ENCODE measurements at places on chromosomes 5 and 9.
A peak's percentile ranks its signal among the peaks of the same experiment; 100 is the strongest.

- no peak for DNase-seq
These were observed 17.5 kb downstream of the TNIP1 start for GRCh38 chr5:151063142-151063989.

DNA sequence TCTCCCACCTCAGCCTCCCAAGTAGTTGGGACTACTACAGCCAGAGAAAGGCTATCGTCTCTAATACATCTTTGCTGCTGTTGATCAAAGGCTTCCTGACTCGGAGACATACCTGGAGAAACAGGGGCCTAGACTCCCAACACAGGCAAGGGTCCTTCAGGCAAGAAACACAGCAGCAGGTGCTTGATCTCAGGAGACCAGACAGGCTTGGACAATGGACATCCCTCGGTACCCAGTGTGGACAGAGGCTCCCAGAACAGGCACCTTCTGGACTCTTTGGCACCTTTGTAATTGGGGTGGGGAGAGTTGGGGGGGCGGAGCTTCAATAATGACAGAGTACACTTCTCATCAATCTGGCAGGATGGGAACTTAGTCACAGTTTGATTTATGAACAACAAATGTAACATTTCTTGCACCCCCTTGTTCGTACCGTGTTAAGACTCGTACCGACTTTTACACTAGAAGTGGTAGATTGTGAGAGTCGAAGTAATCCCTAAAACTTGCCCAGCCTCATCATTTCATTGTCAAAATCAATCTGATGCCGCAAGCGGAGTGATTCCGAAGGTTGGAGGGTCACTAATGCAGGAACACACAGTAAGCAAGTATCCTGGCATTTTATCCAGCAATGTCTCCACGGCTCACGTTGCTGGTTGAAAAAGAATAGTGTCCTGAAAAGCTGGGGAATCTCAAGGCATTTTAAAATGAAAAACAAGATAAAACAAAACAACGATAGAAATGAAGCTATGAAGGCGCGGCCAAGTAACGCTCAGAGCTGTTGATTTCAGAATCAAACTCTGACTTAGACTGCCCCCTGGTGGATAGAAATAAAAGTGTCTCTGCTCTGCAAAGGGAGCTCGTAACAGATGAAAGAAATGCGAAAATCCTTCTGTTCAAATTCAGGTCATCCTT lies 46.4 kb upstream of the STK32A start:
- no peak for DNase-seq

GRCh38 chr9:138013273-138013672 lies 135.7 kb downstream of the CACNA1B start:
- no peak for DNase-seq

DNA sequence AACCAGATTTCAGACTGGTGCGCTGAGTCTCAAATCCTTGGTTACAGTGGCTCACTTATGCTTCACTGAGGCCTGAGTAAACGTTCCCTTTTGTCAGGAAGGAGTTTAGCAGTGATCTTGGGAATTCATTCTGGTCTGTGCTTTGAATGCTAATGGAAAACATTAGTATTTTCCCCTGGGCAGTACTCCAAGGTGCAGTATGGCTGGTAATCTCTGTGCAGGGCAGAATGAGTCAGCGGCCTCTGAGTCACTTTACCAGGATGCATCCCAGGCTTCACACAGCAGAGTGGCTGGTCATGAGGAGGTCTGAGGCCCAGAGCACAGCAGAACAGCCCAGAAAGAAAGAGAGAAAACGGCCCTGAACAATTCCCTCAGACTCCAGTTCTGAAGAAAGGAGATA lies 54.0 kb downstream of the PCA3 start:
- peak; percentile 91 for DNase-seq

DNA sequence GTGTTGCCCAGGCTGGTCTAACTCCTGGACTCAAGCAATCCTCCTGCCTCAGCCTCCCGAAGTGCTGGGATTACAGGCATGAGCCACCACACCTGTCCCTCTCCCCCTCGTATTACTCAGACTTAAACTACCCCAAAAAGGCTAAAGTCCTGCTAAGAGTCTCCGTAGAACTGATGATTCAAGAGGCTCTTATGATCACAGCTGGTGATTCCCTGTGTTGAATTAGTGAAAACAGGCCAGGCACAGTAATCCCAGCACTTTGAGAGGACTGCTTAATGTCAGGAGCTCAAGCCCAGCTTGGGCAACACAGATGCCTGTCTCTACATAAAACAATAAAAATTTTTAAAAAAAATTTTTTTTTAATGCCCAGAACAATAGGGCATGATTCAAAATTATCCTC lies 9.2 kb downstream of the CDC26 start:
- no peak for DNase-seq

GRCh38 chr5:150358261-150359095 lies 981 bp downstream of the TCOF1 start:
- DNase-seq: no peak

GRCh38 chr5:175753536-175754402 lies 95.9 kb downstream of the HRH2 start:
- DNase-seq: no peak
